ENCODE measurements at places on chromosomes 3 and 15.
A peak's percentile ranks its signal among the peaks of the same experiment; 100 is the strongest.

- no peak for DNase-seq
These were observed 134.2 kb downstream of the OTOL1 start for GRCh38 chr3:161630794-161631193.

GRCh38 chr15:26453914-26454313, 319.0 kb downstream of the GABRB3 start:
- no peak for DNase-seq

GRCh38 chr3:134603480-134603879, 47.3 kb downstream of the KY start:
- no peak for DNase-seq

DNA sequence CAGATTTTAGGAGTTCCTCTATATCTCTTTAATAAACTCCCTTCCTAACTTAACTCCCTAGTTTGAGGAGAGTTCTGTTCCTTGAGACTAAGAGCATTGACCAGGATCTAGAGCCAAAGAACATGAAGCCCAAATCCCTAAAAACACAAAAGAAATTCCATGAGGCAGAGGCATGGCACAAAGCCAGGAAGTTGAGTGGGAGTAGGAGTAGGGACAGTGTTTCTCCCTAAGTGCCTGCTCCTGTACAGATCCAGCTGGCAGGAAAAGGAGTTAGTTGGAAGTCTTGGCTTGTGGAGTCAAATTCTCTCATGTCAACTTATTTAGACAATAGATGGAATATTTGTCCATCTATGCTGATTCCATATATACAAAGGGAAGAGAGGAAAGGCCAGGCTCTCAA, 11.4 kb downstream of the ACTC1 start:
- no peak for DNase-seq

GRCh38 chr3:193132964-193133363, 108.1 kb upstream of the PLAAT1 start:
- no peak for DNase-seq

DNA sequence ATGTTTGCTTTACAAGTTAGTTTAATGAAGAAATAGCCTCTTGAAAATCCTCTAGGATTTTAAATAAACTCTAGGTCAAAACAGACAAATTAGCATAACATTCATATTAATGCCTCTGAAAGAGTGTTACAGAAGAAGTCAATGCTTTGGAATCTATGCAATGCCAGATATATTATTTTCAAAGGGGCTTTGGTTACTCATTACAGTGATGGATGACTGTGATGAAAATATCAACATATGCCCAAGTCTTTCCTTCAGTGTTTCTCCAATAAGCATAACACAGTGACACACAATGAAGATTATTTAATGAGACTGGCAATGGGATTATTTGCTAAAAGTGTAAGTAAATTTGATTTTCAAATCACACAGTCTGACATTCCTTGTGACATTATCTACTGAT, 1247.2 kb downstream of the ROBO2 start:
- no peak for DNase-seq

GRCh38 chr15:88681610-88682221, 42.9 kb downstream of the ISG20 start:
- no peak for DNase-seq

GRCh38 chr3:150429767-150430671, 21.9 kb downstream of the TSC22D2 start:
- no peak for DNase-seq

DNA sequence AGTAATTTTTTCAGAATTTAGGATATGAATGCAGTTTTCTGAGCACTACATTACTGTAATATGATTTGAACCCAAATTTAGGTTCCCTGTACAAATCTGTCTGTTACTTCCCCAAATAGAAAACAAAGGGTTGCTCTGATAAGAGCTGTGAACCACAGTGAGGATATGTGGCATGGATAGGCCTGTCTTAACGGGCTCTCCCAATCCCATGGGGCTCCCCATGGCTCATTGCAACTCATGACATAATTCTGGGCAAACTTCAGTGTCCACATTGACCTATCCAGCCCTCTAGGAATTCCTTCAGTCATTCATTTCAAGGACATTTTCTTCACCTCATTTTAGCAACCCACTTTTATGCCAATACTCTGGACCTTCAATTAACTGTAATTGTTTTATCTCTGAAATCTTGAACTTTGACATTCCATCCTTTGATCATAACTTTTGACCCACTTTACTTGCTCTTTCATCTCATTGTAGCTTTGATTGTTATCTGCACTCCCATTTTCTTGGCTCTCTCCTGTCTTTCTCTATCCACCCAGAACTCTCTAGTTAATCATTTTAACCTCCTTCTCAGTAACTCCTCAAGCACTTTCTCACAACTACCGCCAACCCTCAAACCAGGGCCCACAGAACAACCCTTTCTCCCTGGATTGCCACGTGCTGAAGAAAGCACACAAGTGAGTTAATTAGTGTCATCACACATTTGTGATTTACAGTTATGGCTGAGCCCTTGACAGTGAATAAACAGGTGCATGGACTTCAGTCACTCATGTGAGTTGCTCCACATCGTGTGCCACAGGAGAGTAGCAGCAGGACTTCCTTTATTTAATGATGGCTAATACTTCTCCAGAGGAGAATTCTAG, 94.9 kb upstream of the AADACL2 start:
- DNase-seq: no peak

DNA sequence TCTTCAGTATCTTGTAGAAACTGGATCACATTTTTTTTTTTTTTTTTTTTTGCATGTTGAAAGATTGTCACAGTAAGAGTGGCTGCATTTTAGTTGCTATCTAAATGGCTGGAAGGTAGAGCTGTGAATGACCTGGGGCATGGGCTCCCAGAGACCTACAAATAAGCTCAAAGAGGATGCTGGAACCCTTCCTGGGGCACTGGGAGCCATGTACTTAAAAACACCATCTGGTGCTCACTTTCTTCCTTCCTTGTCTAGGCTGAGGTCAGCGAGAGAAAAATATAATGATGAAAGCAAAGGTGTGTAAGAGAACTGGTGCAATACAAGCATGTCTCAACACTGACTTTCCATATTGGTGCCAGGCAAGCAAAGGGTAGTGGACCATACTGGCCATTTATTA, 323.9 kb downstream of the SV2B start:
- no peak for DNase-seq

- no peak for DNase-seq
These were observed 8.9 kb upstream of the RLBP1 start for GRCh38 chr15:89230277-89230676.

DNA sequence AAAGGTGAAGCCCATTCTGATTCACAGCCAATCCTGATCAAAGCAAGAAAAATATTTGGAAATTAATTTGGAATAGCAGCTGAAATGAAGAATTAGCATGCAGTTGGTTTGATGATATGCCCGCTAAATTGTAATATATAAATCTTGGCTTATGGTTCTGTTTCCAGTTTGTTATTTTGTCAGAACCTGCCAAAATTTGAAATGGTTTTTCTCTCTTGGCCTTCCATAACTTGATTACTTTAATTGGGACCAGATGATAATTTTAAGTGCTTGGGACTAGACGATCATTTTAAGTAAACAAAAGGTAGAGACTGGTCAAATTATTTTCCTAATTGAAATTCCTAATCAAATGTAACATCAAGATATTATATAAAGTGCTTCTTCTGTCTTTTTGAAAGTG, 842.4 kb downstream of the TBL1XR1 start:
- DNase-seq: no peak

DNA sequence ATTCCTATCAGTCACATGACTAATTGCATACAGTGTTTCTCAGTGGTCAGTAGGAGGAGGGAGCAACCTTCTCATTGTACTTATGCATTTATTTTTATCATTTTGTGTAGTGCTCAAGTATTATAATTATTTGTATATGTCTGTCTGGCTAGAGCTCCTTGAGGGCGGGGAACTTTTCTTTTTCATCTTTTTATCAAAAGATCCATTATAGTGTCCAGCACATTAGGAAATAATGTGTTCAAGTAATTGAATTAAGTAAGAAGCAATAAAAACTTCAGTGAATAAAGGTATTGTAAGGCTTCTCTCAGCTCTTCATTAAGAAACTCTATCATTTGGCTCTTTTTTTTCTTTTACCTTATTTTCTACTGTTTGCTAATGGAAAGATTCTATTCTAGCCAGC, 18.8 kb downstream of the FGF7 start:
- no peak for DNase-seq

DNA sequence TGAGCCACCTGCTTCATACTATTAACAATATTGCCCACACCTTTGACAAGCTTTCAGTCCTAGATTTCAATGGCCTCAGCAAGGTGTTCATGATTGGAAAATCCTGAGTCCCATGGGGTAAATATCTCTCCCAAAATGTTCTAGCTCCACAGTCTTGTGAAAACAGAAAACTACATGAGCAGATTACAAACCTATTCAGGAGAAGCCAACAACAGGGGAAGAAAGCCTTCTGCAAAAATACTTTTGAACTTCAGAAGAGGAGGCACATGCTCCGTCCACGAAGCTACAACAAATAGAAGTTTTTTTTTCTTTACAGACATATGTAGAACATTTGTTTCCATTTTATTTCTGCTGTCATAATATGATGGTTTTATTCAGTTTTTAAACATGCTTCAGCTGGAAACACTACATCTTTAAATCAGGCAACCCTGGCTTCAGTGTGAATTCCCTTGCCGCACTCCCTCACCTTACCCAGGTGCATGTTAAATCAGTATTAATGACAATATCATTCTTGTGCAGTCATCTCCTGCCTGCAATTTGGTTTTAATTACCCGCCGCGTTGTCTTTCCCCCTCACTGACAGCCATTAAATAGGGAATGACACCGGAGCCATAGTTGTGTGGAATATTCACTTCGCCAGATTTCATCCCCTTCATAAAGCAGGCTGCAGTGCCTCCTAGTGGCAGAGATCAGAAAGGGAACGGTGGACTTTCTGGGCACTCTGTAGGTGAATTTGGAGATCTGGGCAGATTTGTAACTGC, 725.5 kb upstream of the ARRDC4 start:
- peak; percentile 10 for DNase-seq

- DNase-seq: no peak
These were observed 33.6 kb downstream of the TPM1 start for GRCh38 chr15:63075984-63076713.

- DNase-seq: no peak
These were observed 88.6 kb upstream of the SPATA12 start for GRCh38 chr3:56971816-56972215.

- no peak for DNase-seq
These were observed 350.3 kb upstream of the ZNF385D start for GRCh38 chr3:22101351-22101750.

DNA sequence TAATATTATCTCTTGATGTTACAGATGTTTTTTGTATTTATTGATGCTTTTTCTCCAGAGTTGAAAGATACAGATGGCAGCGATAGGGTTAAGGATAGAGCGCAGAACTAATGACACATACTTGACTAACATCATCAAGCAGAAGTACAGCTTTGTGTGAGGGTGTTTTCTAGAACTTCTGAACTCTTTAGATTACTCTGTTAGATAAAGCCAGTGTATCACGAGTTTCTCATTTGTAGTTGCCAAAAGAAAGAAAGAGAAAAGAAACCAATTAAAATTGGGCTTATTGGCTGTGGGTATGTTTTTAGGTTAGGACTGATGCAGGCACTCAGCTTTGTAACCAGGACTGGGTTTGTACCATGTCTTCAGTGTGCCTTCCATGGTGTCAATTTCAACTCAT, 6.6 kb upstream of the GPR171 start:
- no peak for DNase-seq

DNA sequence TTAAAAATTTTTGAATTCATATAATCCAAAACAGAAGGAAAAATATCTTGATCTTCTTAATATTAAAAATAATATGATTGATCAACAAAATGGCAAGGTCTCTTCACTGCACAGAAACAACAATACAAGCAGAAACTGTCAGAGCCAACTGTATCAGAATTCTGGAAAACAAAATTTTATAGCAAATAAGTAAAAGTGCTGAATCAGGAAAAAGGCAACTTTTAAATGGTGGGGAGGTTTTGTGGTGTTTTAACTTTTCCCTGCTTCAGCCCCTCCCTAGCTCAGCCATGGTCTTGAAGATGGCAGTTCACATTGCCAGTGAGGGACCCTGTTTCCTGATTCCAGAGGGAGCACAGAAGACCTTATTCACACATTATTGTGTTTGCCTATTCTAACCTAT, 37.6 kb downstream of the SPESP1 start:
- DNase-seq: no peak

GRCh38 chr3:122067214-122067550, 12.0 kb downstream of the CD86 start:
- DNase-seq: no peak

DNA sequence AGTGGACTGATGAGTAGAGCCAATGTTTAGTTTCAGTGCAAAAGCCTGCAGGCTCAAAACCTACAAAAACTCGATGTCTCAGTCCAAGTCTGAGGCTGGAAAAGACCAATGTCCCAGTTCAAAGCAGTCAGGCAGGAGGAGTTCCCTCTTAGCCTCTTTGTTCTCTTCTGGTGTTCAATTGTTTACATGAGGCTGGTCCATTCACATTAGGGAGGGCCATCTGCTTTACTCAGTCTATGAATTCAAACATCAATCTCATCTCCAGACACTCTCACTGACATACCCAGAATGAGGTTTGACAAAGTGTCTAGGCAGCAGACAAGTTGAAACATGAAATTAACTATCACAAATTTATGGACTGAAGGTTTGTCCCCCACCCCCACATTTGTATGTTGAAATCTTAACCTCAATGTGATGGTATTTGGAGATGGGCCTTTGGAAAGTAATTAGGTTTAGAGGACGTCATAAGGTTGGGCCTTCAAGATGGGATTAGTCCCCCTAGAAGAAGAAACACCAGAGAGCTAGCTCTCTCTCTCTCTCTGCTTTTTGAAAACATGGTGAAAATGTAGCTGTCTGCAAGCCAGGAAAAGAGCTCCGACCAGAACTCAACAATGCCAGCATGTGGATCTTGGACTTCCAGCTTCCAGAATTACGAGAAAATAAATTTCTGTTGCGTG, 438.5 kb upstream of the RGMA start:
- no peak for DNase-seq

- DNase-seq: no peak
These were observed 86.7 kb downstream of the FAM43A start for GRCh38 chr3:194772241-194773000.

- DNase-seq: no peak
These were observed 98.6 kb upstream of the CRBN start for GRCh38 chr3:3278073-3278472.

DNA sequence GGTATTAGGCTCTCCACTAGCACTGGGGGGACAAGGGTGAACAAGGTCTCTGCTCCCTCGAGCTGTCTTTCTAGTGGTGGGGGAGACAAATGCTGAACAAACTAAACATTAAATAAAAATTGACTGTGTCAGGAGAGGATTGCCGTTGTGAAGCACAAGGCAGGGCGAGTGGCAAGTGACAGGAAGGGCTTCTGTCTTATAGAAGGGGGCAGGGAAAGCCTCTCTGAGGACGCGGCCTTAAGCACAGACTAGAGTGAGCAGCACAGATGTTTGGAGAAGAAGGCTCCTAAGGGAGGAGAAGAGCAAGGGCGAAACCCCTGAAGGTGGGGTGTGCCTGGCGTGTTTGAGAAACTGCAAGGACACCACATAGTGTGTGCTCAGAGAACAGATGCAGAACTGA, 50.9 kb upstream of the ATP2B2 start:
- no peak for DNase-seq

- no peak for DNase-seq
These were observed 241.8 kb upstream of the LRTM1 start for GRCh38 chr3:55169608-55170072.

All from NCI-H2107 (cell line).